ENCODE measurements at places on chromosomes 2 and 18. TPM values are rescaled to one million over a fixed set of nuclear protein-coding genes. Genes with fewer than 3 reads are reported as not detected.
A peak's percentile ranks its signal among the peaks of the same experiment; 100 is the strongest.

DNA sequence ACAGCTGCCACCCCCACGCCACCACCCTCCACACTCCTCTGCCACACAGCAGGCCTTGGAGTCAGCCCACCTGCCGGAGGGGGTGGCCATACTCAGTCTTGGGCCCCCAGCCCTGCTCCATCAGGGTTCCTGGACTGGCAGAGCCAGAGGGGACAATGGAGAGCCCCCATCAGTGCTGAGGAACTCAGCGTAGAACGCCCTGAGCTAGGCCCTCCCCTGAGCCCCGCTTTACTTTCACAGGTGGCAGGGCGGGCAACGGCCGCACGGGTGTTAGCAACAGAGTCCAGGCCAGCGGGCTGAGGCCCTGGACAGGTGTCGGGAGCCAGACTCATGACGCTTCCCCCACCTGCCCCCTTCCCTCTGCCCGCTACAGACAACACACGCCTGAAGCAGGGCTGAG, 47.1 kb downstream of the FOSL2 start:
- no peak for DNase-seq

Gene AKAIN1
- total RNA-seq: not detected

- no peak for DNase-seq
These were observed 77.8 kb downstream of the FAM161A start for GRCh38 chr2:61775956-61776570.

DNA sequence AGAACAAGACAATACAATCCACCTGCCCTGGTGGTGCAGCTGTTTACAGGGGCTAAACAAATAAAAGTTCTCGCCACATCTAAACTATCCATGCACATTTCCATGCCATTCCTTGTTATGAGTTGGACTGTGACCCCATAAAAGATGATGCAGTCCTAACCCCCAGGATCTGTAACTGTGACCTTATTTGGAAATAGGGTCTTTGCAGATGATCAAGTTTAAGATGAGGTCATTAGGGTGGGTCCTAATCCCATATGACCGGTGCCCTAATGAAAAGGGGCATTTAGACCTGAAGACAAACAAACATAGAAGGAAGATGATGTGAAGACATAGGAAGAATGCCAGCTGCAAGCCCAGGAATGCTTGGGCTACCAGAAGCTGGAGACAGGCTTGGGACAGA, 28.2 kb downstream of the THNSL2 start:
- DNase-seq: no peak

Gene RAB6D
- total RNA-seq: not detected

Gene RAB12
- 49.6 TPM for total RNA-seq

Gene TSPYL6
- total RNA-seq: not detected

DNA sequence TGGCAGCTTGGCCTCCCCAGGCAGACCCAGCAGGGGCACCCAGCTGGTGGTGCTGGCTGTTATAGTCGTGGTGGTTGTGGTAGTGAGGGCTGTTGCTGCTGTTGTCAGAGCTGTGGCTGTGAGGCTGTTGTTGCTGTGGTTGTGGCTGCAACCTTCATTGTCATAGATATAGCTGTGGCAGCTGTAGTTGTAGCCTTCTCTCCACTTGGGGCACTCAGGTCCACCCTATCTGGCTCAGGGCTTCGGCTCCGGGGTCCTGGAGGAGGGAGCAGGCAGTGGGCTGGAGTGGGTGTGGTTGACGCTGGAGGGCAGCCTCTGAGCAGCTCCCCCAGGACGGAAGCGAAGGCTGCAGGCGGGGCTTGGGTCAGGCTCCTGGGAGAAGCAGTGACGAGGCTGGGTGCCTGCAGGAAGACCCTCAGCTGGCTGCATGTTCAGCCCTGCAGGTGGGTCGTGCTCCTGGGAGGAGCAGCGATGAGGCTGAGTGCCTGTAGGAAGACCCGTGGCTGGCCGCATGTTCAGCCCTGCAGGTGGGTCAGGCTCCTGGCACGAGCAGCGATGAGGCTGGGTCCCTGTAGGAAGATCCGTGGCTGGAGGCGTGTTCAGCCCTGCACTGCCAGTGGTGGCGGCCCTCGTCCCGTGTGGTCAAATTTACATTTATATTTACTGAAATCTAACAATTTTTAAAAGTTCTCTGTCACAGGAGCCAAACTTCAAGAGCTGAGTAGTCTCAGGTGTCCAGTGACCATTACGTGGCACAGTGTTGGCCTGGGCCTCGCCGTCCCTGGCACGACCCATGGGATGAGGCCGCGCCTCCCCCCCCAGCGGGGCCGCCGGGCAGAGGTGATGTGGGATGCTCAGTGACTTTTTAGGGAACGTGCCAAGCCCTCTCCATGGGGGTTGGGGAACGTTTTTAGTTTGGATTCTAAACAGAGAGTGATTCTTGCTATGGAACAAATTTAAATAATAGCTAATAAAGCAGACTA, 79.2 kb upstream of the PXDN start:
- DNase-seq: peak; percentile 47

GRCh38 chr2:214960677-214961076, 151.2 kb upstream of the BARD1 start:
- no peak for DNase-seq

Gene CRACDL
- total RNA-seq: 9.4 TPM

DNA sequence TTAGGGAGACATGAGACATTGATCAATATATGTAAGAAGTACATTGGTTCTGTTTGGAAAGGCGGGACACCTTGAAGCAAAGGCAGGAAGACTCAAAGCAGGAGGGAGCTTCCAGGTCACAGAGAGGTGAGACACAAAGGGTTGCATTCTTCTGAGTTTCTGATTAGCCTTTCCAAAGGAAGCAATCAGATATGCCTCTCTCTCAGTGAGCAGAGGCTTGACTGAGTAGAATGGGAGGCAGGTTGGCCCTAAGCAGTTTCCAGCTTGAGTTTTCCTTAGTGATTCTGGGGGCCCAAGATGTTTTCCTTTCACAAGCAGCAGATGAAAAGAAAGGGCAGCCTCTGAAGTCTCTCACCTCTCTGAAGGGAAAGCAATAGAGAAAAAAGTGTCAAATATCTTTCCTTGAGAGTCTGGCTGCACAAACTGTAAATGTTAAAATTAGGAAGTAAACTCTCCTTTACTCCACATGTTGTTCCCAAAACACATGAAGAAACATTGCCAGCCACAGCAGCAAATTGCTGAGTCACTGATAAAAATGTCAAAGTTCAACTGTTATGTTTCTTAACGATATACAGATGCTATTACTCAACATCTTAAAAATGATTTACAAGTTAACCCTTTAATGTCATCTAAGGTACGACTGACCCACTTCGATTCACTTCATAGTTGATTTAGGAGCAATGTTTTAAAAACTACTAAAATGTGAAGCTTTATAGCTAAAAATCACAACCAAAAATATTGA, 40.3 kb downstream of the CYB5A start:
- DNase-seq: peak; percentile 63

Gene UGT1A8
- not detected for total RNA-seq

GRCh38 chr2:1997976-1998375, 253.7 kb upstream of the PXDN start:
- no peak for DNase-seq

DNA sequence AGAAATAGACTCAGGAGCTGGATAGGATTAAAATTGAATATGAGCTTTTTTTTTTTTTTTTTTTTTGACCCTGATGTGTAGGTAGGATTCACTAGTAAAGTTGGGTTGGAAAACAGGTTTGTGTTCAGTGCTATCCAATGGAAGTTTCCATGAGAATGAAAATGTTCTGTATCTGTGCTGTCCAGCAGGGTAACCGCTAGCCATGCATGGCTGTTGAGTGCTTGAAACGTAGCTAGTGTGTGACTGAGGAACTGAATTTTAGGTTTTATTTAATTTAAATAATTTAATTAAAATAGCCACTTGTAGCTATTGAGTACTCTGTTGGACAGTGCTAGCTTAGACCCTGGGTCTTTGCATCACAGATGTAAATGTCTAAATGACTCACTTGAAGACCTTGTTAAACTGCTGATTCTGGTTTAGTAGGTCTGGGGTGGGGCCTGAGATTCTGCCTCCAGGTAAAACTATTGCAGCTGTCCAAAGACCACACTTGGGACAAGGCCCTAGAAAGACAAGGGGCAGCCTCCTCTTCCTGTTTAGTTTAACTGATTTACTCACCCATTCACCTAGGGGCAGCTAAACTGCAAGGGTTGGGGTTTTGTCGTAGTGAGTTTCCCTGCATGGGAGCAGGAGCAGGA, 84.7 kb upstream of the STON1 start:
- DNase-seq: no peak

DNA sequence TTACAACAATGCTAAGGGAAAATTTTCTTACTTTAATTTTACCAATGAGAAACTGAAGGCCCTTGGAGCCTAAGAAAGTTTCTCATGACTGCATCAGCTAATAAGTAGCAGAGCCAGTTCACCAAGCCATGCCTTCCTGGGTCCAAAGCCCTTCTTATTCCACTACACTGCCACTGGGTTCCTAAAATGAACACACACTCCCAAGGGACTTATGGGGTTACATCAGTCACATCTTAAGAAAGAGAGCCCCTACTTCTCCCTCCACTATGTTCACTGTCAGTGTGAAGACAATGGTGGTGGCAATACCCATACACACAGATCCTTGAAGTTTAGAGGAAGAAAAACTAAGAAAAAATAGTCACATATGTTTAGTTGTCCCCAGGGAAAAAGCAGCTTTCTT, 20.6 kb downstream of the MBD2 start:
- no peak for DNase-seq

DNA sequence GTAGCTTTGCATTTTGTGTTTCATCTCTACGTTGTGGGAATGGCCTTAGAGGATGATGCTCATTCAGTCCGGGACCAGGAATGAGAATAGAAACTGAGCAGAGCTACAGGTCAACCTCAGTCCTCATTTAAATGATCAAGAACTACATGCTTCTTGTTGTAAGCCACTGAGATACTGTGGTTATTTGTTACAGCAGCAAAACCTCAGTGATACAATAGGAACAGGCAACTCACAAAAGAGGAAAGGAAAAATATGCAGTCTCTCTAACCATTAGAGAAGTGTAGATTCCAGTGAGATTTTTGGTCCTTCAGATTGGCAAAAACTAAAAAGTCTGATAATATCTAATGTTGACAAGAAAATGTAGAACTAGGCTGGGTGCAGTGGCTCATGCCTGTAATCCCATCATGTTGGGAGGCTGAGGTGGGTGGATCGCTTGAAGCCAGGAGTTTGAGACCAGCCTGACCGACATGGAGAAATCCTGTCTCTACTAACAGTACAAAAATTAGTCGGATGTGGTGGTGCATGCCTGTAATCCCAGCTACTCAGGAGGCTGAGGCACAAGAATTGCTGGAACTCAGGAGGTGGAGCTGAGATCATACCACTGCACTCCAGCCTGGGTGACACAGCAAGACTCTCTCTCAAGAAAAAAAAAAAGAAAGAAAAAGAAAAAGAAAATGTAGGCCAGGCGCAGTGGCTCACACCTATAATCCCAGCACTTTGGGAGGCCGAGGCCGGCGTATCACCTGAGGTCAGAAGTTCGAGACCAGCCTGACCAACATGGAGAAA, 13.3 kb downstream of the CHCHD5 start:
- no peak for DNase-seq

DNA sequence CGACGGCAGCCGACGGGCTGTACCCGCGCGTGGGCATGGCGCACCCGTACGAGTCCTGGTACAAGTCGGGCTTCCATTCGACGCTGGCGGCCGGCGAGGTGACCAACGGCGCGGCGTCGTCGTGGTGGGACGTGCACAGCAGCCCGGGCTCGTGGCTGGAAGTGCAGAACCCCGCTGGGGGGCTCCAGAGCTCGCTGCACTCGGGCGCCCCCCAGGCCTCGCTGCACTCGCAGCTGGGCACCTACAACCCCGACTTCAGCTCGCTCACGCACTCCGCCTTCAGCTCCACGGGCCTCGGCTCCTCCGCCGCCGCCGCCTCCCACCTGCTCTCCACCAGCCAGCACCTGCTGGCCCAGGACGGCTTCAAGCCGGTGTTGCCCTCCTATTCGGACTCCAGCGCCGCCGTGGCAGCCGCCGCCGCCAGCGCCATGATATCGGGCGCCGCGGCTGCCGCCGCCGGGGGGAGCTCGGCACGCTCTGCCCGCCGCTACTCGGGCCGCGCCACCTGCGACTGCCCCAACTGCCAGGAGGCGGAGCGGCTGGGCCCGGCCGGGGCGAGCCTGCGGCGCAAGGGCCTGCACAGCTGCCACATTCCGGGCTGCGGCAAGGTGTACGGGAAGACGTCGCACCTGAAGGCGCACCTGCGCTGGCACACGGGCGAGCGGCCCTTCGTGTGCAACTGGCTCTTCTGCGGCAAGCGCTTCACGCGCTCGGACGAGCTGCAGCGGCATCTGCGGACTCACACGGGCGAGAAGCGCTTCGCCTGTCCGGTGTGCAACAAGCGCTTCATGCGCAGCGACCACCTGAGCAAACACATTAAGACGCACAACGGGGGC, 2.0 kb downstream of the SP9 start:
- no peak for DNase-seq

Gene DAPL1
- total RNA-seq: not detected

GRCh38 chr2:108635630-108636354, 83.5 kb upstream of the RANBP2 start:
- no peak for DNase-seq

GRCh38 chr18:48790869-48791635, 159.7 kb downstream of the SMAD7 start:
- DNase-seq: no peak

DNA sequence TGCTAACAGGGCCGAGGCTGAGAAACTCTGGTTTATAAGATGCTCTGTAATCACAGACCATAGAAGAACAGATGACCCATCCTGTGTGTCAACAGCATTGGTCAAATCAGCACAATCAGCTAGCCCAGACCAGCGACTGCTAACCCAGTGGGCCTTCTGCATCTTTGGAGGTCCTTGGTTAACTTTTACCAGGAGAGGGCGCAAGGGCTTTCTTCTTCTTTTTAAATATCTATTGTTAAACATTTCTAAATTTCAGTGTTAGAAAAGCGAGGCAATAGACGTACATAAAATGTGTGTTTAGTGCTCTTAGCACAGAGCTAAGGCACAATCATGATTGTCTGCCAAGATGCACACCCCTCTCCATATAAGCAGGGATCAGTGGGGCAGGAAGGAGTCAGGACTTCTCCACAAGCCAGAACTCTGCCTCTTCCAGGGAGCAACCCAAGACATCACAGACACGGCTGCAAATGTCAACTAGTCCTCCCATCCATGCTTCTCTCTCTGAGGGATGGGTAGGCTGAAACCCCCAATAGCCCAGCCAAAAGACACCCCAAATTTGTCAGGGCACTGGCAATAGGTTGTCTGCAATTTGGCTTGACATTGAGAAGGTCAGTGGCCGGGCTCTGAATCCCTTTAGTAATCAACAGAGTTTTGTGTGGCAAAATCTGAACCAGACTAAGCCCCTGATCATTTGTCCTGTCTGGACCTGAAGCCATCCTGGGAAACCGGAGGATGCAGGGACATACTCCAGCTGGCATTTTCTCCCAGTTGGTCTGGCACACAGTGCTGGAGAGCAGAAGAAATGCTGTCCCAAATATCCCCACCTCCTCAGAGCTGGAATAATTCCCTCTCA, 188.2 kb downstream of the BCL2 start:
- DNase-seq: no peak

Gene KIF1A
- total RNA-seq: 3.9 TPM

- no peak for DNase-seq
These were observed 10.2 kb downstream of the CYRIA start for GRCh38 chr2:16655445-16655837.

GRCh38 chr2:53033411-53033810, 734.2 kb upstream of the CHAC2 start:
- no peak for DNase-seq

Gene SPATA3
- not detected for total RNA-seq

GRCh38 chr18:48715711-48716361, 177.0 kb downstream of the CTIF start:
- DNase-seq: peak; percentile 23

Gene CRYGD
- total RNA-seq: not detected

Gene VIL1
- not detected for total RNA-seq

Gene GNLY
- total RNA-seq: not detected

Gene PAIP2B
- total RNA-seq: 9.7 TPM

- no peak for DNase-seq
These were observed 904.8 kb downstream of the MBD2 start for GRCh38 chr18:53319628-53320027.

Measured in stomach (tissue), 19 donors.